ENCODE measurements at places on chromosomes 1 and 21. TPM values are rescaled to one million over a fixed set of nuclear protein-coding genes. Genes with fewer than 3 reads are reported as not detected.

- DNase-seq, result peak; percentile 32
Measured at GRCh38 chr1:145918992-145919939, 749 bp upstream of the PEX11B start.

GRCh38 chr1:185156288-185156853 lies 382 bp downstream of the TRMT1L start:
- peak; percentile 18 for DNase-seq

DNA sequence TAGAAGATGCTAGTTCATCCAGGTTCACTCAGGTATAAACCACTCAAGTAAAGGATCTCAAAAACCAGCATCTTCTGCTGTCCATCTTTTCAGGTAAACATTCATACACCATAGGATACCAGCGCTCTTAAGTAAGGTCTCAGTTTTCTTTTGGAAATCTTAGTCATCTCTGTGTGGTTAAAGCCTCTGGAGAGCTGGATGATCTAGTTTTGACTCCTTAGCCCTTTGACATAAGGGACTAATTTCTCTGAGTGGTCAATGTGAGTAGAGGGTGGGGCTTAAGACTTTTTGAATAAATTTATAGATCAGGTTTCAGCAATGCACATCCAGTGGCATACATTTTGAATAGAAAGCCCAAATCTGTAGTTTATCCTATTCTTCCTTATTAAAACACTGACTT lies 92.3 kb downstream of the CTH start:
- no peak for DNase-seq

DNA sequence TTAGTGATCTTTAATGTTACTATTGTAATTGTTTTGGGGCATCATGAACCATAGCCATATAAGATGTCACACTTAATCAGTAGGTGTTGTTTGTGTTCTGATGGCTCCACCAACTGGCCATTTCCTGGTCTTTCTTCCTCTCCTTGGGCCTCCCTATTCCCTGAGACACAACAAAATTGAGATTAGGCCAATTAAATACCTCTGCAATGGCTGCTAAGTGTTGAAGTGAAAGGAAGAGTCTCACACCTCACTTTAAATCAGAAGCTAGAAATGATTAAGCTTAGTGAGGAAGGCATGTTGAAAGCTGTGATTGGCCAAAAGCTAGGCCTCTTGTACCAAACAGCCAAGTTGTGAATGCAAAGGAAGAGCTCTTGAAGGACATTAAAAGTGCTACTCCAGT lies 30.7 kb downstream of the PPP2R5A start:
- no peak for DNase-seq

The ST6GALNAC5 gene
- 57.2 TPM for total RNA-seq

- DNase-seq, result no peak
Measured at GRCh38 chr1:98323906-98324358, 337.6 kb upstream of the SNX7 start.
